NCI-H2171 treated with DMSO at 0.1 percent for 48 hours (cell line): ENCODE measurements at places on chromosomes 3 and 15.
A peak's percentile ranks its signal among the peaks of the same experiment; 100 is the strongest.

- DNase-seq: no peak
These were observed 20.6 kb downstream of the ABTB1 start for GRCh38 chr3:127693336-127693843.

DNA sequence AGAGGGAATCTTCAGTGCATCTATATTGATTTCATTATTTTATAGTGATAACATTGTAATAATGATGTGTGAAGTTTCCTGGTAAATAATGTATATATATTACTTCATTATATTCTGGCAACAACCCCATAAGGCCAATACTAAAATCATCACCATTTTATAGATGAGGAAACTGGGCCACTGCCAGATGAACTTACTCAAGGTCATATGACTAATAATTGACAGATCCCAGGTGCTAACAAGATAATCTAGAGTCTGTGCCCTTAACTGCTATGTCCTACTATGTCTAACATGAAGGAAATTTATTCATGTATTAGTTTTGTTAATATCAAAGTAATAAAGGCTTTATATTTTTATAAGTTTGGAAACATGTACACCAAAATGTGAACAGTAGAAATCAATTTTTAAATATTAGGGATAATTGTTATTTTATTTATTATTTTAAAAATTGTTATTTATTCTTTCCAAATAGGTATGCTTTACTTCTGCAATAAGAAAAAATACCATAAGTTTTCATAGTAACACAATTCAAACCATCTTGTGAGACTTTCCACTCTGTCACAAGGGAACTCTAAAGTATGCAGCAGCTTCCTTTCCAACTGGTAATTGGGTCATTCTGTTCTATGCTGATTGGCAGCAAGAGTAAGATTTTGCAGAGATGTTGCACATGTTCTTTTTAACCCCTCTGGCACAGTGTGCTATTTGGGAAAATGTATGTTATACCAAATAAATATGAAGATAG lies 90.8 kb upstream of the CMC1 start:
- no peak for DNase-seq

GRCh38 chr15:96037584-96037983 lies 292.9 kb upstream of the NR2F2 start:
- no peak for DNase-seq

DNA sequence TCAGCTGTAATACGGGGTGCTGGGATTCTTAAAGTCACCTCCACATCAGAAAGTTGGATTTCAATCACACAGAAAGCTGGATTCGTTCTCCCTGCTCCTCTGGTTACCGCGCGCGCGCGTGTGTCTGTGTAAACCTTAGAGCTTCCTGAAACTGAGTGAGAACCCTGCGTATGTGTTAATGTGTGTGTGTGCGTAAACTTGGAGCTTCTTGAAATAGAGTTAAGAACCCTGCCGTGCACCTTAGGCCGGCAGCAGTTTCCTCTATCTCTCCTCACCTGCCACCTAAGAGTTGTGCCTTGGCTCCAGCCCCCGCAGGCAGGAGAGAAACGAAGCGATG lies 531 bp downstream of the LZTFL1 start:
- DNase-seq: no peak

DNA sequence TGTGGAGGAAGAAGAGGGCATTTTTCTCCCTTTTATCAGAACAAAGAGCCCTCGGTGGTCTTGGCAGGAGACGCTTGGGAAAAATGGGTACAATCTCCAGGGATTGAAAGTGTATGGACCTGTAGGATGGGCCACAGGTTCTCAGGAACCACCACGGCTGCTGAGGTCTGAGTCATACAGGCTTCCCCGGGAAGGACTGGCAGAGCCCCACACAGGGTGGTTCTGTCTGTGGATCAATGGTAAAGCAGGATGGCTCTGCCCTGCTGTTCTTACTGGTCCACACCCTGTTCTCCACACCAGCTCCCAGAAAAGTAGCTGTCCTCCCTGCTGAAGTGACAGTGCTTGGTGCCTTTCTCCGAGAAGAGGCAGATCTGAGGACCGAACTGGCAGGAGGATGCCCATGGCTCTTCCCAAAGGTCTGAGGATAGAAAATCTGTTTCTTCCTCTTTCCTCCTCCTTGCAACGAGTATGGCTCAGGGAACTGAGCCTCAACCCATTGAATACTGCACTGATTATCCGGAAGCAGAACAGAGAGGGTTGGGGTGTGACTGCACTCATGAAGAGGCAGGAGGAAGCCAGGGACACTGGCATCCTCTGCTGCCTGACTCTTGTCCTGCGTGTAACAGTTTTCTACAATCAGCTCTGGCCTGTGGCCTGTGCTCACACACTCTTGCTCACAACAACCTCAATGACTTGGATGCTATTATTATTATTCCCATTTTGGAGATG lies 39.0 kb downstream of the KIF9 start:
- no peak for DNase-seq

- peak; percentile 72 for DNase-seq
These were observed 26.5 kb upstream of the ACTC1 start for GRCh38 chr15:34821831-34822230.

DNA sequence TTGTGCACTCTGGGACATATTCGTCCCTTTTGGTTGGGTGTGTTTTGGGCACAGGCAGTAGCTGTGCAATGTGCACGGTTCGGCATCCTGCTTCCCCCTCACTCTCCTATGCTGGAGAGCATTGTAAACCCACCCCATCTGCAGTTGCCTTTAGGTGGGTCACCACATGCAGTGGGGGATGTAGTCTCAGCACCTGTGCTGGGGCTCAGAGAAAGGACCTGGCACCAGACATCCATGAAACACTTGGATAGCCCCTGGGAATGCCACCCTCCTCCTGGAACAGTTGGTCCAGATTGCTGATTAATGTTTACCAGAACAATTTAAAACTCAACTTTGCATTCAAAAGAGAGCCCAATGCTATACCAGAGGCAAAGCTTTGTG lies 123.9 kb upstream of the MEF2A start:
- peak; percentile 43 for DNase-seq

GRCh38 chr15:68843425-68844311 lies 23.0 kb upstream of the ANP32A start:
- peak; percentile 75 for DNase-seq

DNA sequence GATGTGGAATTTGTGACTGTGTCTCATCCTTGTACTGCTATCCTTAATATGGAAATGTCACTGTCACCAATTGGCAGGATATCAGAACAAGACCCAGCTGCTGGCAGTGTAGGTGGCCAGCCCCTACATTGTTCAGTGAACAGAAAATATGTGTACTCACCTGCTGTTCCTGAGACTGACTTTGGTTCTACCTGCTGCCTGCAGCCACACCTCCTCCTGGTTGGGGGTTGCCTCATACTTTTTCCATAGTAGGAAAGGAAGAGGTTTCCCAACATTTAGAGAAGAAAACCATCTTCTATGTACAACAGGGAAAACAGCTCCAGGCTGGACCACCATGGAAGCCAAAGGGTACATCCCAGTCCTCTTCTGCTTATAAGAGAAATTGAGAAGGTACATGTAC lies 35.9 kb downstream of the SLC12A1 start:
- DNase-seq: peak; percentile 36

DNA sequence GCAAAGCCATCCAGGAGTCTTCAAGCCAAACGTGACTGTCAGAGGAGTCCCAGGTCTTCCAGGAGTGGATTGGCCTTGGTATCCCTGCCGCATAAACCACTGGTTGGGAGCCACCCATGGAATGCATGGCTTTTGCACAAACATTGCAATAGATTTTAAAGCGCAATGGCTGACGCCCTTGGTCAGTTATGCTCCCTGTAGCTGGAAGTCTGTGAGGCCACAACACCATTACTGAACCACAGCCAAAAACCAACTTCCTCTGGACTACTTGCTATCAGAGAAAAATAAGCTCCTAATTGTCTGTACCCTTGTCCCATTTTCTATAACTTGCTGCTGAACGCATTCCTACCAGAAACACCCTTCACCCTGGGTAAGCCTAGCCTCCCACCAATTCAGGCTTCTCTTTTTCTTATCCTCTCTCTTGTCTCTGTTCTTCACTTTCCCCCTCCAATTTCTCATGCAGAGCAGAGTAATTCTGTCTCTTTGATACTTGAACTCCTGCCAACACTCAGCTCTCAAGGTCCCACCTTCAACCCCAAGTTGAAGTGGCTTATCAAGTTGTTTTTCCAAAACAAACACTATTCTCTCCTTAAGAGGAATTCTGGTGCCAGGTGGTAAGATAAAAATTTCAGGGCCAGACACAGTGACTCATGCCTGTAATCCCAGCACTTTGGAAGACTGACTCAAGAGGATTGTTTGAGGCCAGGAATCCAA lies 176.4 kb upstream of the UBE2E1 start:
- DNase-seq: peak; percentile 55

DNA sequence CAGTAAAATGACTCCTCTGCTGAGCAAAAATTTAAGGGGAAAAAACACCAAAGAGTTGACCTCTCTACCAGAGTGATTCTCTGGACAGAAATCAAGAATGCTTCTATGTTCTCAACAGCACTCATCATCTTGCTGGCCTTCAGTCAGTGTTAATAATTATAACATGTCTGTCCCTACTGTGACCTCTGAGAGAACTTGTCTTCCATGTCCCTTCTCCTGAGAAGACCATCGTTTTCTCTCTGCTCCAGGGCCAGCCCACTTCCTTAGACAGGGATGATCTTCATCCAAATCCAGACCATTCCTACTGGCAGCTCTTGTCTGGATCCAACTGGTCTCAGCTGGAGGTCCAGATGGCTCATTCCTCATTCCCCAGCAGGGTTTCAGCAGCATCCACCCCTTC lies 139.0 kb upstream of the NECTIN3 start:
- DNase-seq: no peak

GRCh38 chr15:63296195-63296594 lies 18.8 kb downstream of the APH1B start:
- no peak for DNase-seq

DNA sequence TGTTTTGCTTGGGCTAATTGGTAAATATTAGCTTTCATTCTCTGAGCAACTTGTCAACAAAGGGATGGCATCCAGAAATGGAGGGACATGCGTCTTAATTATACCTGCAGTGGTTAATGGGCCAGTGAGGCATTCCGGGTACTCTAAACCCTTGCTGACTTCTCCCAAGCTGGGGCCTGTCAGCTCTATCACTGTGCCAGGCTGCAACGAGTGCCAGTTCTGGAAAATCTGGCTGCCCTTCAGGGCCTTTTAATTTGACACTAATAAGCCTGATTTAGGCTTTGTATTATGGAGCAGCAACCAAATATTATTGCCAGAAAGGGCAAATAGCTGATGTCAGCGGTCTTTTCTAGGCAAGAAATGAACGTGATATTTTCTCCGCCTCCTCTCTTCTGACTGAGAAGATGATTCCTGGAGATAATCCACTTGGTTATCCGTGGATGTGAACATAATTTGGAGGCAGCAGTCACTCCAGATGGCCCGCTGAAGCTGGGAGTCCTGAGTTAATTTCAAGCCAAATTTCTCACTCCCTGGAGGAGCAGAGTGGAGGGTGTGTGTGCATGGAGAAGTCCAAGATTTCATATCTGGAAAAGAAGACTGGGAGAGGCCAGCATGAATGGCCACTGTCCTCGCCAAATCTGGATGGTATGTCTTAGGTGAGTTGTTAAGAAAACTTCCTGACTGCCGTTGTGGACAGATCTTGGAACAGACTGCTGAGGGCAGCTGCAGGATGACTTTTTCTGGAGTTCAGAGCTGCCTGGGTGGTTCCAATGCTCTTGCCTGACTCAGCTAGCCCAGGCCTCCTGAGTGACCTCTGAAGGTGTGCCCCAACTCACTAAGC lies 44.4 kb upstream of the PSMD6 start:
- DNase-seq: peak; percentile 74

DNA sequence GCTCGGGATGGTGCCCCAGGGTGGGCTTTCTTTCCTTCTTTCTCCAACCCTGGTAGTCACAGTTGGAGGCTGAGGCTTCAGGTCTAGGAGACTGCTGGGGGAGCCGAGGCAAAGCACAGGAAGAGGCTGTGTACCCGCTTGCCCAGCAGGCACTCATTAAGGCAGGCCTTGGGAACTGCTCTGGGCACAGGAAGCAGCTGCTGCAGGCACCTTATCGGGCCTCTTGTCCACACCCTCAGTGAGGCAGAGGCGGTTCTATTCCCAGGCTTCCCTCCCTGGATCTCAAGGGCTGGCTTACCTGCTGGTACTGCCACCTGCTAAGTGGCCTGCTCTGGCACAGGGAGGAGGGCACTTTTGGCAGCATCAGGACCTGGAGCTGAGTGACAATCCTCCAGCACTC lies 15.8 kb upstream of the GRM2 start:
- DNase-seq: no peak

DNA sequence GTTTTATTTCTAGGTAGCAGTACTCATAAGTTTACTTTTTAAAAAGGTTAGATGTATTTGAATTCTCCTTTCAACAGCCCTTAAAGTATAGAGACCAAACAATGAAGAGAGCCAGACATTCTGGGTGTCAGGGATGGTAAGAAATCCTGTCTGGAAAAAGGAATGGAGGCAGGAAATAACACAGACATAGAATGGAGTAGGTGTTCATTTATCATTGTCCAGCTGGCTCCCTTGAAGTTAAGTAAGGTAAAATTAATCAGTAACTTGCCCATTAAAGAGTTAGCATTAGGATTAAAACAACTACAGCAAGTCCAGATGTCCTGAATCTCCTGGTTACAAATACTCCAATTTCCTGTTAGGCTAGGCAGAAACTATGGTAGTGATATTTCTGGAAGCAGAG lies 13.5 kb upstream of the SUCNR1 start:
- no peak for DNase-seq

DNA sequence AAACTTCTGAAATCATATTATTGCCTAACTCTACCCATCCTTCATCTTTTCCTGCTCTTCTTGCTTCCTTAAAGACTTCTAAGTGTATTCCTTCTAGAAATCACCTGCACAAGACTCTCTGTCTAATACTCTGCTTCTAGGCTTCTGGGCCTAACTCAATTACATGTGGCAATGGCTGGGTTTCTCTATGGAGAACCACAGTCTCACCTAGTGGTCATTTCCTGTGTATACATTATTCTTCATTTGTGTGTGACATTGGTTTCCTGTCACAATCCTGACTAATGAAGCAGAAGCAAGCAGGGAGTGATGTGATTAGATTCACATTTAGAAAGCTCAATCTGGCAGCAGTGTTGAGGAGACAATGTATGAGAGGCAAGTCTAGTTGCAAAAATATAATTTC lies 16.9 kb upstream of the CLDN1 start:
- no peak for DNase-seq

GRCh38 chr3:106303766-106304165 lies 435.0 kb upstream of the CBLB start:
- no peak for DNase-seq
